ENCODE measurements at places on chromosomes 6 and 20.

GRCh38 chr6:94501516-94501915, 1075.8 kb upstream of the MANEA start:
- DNase-seq = no peak

- no peak for DNase-seq
These were observed 54.0 kb upstream of the EYA4 start for GRCh38 chr6:133187114-133187513.

- DNase-seq = no peak
These were observed 399.3 kb downstream of the HAO1 start for GRCh38 chr20:7540923-7541322.

- no peak for DNase-seq
These were observed 31.9 kb downstream of the JAG1 start for GRCh38 chr20:10641893-10642292.

GRCh38 chr20:47770935-47771334, 14.3 kb downstream of the SULF2 start:
- peak; percentile 86 for DNase-seq

GRCh38 chr20:51399006-51399890, 143.3 kb downstream of the NFATC2 start:
- DNase-seq = peak; percentile 20

DNA sequence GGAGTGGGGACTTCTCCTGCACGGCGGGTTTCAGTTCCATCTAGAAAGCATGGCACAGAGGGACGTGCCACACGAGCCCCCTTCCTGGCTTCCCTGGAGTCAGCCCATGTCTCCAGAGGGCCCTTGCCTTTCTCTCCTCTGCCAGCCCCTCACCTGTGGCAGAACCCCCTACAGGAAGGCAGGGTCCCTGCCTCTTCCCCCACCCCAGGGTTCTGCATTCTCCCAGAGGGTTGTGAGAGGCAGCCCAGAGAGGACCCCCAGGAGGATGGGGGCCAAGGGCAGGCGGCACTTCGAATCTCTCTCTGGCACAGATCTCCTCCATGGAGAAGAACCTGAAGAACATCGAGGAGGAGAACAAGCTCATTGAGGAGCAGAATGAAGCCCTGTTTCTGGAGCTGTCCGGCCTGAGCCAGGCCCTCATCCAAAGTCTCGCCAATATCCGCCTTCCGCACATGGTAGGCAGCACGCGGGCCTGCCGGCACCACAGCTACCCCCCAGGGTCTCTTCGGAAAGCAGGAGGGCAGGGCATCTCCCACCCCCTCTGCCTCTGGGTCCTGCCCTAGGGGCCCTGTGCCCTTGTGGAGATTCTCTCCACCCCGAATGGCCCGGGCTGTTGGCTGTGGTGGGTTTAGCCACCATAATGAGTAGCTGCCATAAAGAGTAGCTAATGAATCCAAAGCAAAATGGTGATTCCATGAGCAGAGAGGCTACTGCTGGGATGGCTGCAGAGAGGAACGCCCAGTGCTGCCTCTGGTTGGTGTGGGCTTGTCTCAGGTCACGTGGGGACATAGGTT, 15.9 kb upstream of the PCMTD2 start:
- no peak for DNase-seq

DNA sequence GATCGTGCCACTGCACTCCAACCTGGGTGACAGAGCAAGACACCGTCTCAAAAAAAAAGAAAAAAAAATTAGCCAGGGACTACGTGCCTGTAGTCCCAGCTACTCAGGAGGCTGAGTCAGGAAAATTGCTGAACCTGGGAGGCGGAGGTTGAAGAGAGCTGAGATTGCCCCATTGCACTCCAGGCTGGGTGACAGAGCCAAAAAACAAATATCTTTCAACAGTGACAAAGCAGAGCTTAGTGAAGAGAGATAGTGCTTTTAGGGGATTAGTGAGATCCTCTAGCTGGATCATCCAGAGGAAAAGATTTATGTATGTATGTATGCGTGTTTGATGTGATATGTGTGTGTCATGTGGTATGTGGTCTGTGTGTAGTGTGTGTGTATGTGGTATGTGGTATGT, 56.6 kb downstream of the IL22RA2 start:
- DNase-seq = no peak

DNA sequence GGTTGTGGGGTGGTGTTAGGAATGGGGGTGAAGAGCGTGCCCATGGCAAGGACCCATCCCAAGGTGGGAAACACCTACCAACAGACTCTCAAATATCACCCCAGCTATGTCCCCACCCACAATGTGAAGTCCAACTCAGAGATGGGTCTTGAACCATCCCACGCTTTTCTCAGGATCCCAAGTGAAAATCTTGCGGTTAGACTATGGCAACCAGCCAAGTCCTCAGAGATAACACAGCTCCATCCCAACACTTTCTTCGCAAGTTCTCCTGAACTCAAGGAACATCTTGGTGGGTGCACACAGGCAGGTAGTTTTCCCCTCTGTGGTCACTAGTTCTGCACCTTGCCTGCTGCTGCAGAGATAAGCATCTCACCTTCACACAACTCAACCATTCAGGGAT, 116.0 kb downstream of the CDC5L start:
- DNase-seq = no peak

GRCh38 chr6:158040051-158040803, 58.6 kb downstream of the SYNJ2 start:
- peak; percentile 86 for DNase-seq

GRCh38 chr6:156351346-156351966, 425.7 kb upstream of the ARID1B start:
- DNase-seq = no peak

DNA sequence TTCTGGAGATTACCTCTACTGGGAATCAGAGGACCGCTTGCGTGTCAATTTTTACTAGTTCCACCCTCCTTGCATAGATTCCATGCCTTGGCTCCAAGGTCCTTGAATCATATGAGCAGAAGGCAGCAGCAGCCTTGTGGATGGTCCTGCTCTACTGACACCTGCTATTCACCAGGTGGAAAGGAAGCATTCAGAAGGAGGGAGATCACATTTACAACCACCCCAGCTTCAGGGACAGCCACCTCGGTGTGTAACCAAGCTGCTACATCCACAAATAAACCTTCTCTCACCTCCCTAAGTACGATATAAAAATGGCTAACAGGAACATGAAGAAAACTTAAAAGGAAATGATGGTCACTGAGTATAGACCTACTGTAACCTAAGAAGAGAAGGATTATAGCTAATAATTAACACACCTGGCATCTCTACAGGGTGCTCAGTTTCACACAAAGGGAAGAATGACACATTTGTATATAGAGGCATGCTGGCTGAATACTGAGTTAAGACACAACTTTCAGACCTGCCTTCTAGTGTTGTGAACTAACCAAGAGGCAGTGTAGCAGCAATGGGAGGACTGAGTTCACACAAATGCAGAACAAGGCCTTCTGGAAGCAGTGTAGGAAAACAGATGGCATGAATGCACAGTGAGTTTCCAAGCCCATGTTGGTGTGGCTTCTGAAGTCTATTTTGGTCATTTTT, 46.3 kb upstream of the SRPK1 start:
- no peak for DNase-seq

DNA sequence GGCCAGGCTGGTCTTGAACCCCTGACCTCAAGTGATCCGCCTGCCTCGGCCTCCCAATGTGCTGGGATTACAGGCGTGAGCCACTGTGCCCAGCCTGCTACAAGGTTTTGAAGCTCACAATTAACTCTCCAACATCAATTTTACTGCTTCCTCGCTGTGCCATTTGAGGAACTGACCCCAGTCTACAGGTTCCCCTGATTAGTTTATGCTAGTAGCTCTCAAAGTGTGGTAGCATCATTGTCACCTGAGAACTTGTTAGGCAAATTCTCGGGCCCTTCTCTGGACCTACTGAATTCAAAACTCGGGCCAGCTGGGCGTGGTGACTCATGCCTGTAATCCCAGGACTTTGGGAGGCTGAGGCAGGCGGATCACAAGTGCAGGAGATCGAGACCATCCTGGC, 49.4 kb downstream of the MCUR1 start:
- no peak for DNase-seq

DNA sequence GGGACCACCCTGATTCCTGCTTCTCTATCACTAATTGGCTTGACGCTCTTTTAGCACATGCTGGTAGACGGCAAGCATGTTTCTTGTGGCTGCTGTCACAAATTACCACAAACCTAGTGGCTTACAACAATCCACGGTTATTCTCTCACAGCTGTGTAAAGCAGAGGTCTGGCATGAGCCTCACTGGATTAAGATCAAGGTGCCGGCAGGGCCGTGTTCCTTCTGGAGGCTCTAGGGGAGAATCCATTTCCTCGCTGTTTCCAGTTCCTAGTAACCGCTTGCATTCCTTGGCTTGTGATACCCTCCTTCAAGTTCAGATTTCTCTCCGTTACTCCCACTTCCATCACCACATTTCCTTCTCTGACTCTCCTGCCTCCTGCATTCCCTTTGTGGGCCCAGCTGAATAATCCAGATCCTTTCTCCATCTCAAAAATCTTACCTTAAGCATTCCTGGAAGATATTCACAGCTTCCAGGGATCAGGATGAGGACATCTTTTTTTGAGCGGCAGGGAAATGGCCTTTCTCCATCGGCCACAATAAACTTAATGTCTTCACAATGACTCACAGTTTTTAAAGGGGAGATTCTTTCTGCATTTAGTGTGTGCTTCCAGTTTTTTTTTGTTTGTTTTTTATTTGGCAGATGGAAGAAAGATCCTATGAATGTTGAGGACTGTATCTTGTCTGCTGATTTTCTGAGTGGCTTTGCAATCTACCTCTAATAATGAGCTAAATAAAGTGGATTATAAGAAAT, 39.9 kb downstream of the BMP6 start:
- no peak for DNase-seq

- no peak for DNase-seq
These were observed 55.5 kb downstream of the TTI1 start for GRCh38 chr20:37977786-37978185.

- no peak for DNase-seq
These were observed 3.6 kb upstream of the CDKN1A start for GRCh38 chr6:36674942-36675341.

DNA sequence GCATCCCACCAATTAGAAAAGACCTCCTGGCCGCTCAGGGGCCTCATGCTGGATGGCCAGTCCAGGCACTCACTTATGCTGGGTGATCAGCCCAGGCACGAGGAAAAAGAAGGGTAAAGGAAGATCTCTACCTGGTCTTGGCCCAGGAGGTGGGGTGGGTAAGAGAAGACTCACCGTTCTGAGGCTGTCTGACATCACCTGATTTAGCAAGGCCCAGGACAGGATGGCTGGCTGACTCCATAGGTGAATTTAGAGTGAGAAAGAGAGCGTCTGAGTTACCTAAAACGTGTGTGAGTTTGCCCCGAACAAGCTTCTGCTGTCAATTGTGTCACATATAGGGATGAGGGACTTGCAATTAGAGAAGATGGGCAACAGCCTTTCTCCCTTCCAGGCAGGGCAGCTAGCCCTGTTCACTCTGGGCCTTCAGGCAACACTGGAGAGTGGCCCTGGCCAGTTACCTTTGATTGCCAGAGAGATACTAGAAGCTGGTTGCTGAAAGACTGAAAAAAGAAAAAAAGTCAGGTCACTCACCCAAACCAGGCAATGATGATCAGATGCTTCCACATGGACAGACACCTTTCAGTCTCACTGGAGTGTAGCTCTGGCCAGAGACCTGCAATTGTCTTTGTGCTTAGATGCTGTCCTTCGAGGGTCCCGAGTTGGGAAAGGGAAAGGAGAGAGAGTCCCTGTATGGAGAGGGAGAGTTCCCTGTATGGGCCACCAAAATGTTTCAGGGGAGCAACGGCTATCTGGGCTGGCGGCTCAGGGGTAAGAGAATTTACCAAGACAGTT, 35.7 kb upstream of the IER3 start:
- no peak for DNase-seq

Measured in suppressor macrophage treated with lipopolysaccharide for 1 hour (primary cell).